NCI-H1694 (cell line): ENCODE measurements at places on chromosomes 13 and 19.

DNA sequence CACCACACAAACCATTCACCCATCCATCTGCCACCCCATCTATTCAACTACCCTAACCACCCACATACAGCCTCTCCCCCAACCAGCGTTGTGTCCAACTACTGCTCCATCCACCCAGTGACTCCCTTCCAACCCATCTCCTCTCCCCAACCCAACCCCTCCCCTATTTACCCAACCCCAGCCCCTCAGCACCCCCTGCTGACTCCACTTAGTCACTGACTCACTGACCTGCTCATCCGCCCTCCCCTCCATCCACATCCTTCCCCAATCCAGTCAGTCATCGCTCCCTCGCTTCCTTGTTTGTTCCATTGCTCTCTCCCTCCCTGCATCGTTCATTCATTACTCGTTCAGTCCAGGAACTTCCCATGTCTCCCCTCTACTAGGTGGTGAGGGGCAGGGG is 39.2 kb downstream of the KCNC3 start:
- DNase-seq = no peak

DNA sequence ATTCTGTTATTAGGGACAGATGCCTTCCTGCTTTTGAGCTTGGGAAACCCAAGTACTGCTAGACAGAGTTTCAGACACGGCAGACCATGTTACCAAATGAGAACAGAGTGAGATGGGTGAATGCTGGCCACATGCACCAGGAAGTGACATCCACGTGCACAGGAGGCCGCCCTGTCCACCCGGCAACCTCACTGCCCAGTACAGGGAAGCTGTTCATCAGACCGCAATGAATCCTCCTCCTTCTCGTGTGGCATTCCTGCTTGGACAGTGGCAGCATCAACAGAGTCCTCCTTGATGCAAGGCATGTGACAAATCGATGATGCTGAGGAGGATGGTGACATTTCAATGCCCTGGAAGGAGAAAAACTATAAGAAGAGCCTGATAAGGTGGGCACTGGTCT is 191.0 kb upstream of the SOX1 start:
- no peak for DNase-seq

DNA sequence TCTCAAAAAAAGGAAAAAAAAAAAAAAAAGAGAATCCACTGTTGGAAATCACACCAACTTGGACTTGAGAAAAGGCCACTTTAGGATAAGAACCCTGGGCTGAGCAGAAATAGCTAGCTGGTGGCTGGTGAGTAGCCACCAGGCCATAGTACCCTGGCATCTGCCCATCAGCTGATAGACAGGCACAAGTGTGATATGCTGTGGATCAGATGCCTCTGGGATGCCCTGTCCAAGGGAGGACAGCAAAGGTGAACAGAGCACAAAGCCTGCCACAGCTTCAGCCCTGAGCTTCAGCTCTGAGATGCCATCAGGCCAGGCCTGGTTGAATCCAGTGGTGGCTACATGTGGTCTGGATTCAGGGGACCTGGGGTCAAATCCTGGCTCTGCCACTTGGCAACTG is 8.7 kb downstream of the SIRT2 start:
- DNase-seq = no peak

GRCh38 chr19:44702551-44703176 is 3.7 kb downstream of the CEACAM16 start:
- DNase-seq = no peak

DNA sequence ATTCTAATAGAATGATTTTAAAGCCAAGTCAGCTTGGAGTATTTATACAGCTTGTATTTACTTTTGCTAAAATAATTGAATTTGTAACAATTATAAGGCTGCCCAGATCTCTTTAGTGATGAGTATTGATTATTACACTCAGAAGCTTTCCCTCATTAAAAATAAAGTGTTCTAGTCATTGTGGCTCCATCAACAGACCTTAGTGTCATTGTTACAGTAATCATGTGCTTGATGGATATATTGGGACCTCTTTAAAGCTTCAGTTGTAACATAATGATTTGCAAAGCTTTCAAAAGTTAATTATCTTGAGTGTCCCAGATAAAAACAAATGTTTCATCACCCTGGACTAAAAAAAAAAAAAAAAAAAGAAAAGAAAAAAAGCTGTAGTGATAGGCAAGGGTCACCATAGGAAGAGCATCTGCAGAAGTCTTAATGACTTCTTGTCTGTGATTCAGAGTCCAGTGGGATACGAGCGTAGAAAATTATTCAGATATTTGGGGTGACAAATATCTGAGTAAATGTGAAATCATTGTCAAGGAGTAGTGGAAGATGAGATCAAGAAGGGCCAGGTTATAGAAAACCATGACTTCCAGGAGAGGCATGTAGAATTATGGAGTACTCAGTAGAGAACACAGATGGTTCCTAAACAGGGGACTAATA is 369.6 kb downstream of the DCT start:
- DNase-seq = no peak

DNA sequence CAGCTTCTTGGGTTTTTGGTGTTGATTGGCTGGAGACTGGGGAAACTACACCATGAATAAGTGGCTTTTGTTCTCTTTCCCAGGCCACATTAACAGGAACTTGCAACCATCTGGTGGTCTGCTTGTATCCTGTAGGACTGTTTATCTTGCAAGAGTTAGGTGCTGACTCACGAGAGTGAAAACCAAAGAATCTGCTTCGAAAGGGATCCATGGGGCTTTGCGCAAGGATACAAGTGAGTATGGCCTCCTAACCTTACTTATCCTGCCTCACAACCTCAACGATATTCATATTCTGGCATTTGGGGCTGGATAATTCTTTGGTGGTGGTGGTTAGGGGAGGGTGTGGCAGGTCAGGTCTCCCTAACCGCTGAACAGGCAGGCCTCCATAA is 4.7 kb upstream of the SIGLECL1 start:
- DNase-seq = no peak
